Nephron progenitor cell (in vitro differentiated cells): ENCODE measurements at places on chromosomes 11 and 22.

DNA sequence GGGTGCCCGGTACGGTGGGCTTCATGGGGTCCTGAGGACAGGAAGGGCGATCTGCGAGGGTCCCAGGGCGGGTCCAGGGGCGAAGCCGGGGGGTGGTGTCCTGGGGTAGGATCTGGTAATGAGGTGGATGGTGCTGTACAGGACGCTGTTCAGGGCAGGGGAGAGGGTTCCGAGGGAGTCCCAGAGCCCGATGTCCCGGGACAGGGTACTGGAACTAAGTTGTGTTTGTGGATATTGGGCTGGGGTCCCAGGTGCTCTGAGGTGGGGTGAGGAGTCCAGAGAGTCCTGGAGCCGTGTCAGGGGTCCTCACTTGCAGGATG is 426 bp downstream of the LZTR1 start:
- DNase-seq = no peak

DNA sequence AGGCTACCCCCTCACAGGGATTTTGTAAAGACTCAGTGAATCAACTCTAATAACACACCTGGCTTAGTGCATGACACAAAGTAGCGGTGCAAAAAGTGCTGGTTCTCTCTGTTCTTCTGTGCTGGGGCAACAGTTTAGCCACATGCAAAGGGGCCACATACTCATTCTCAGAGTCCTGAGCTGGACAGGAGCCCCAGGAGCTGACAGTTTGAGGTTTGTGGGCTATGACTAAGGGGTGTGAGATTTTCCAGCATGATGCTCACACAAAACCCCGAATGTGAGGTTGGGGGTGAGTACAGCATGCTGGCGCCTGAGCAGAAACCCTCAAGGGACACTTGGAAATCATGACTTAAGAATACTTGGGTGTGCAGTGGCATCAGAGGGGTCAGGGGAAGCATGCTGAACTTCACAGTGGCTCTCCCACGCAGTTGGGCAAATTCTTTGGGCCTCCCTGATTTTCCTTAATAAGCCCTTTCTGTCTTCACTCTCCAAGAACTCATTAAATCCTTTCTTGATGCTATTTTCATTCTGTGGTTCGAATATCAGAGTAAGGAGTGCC is 31.0 kb downstream of the TMPRSS5 start:
- DNase-seq = no peak

DNA sequence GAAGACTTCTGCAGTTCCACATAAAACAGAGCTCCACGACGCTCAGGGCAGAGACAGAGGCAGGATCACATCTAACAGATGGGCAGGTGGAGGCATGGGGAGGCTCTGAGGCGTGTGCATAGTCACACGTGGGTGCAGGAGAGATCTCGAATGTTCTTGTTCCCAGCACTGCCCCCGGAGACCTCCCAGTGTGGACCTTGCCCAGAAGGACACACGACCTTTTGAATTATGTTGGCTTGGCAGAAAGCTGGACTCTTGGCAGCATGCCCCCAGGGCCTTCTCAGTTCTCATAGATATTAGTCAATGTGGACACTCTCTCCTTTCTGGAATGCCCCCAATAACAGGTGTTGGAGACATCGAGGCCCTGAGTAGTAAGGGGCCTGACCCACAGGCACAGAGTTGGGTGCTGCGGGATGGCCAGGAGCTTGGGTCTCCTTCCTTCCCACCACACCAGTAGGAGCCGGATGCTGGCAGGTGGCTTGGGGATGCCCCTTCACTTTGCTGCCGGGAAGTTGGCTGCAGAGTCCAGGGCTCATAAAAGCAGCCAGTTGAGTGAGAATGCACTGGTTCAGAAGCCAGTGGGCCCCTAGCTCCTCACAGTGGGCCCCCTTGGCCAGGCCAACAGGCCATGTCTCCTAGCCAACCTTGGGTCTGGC is 12.1 kb downstream of the MYEOV start:
- no peak for DNase-seq

GRCh38 chr11:10534316-10534715 is 6.7 kb downstream of the RNF141 start:
- DNase-seq = no peak

- DNase-seq = no peak
Measured at GRCh38 chr11:128917144-128917724, 25.4 kb downstream of the TP53AIP1 start.

- no peak for DNase-seq
Measured at GRCh38 chr11:64788321-64789215, 10.2 kb upstream of the SF1 start.

GRCh38 chr11:116580799-116581198 is 192.0 kb downstream of the BUD13 start:
- DNase-seq = peak; percentile 38

- no peak for DNase-seq
Measured at GRCh38 chr11:17898782-17899181, 114.1 kb downstream of the SERGEF start.

DNA sequence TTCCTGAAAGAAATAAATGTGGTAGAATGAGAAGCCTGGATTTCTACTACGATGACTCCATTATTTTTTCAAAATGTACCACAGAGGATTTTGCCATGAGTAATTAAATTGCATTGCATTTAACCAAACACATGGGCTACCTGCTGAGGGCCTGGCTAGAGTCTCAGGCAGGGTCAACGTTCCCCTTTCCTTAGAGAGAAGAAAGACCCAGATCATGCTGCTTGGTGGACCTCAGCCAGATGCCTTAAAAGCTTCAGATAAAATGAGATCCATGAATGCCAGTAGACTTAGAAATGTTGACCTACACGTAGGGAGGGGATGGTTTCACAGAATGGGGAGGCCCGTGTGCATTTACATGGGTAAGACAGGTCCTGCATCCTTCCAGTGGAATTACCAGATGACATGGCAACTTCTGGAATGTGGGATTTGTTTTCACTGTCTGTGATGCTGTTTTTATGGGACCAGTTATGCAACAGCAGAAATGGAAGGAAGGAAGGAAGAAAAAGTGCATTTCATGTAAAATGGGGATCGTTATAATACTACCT is 1069.4 kb downstream of the NTM start:
- DNase-seq = no peak

DNA sequence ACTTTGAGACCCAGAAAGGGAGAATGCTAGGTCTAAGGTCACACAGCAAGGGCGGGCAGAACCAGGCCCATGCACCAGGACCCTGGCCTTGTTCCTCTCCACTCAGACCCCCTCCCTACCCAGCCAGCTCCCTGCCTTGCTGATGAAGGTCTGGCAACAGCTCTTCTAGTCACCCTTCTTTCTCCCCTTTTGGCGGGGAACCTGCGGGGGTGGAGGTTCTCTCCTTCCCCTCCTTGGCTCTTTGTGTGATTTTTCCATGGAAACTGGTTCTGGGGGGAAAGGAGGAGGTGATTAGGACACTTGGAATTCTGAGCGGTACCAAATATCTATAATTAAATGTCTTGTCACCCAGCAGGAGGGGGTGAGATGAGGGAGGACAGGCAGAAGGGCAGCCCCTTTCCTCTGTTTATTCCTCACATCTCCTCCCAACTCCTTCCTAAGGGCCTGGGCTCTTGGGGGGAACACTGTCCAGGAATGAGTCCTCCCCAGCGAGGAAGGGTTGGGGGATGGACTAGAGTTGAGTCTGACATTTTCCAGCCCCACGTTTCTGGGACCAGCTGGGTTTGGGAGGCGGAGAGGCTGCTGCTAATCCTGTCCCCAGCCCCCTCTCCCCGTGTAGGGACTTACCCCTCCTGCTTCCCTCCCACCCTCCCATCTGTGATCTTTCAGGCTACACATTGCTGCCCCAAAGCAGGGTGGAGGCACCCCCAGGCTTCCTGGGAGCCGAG is 7.4 kb downstream of the ARHGEF17 start:
- DNase-seq = no peak

DNA sequence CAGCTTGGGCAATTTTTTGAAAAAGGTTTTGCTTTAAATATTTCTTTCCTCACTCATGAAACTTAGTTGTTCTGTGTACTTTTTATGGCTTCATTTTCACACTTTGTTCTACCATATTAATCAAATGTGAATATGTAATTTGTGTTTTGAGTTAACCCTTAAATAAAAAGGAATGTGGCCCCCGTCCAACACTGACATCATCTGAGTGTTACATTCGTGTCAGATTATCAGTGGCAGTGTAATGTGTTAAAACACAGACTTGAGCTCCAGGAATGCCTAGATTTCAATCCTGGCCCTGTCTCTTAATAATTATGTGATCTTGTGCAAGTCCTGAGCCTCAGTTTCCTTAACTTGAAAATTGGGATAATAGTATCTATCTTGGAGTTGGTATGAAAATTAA is 5.6 kb downstream of the RTN3 start:
- no peak for DNase-seq

GRCh38 chr22:25749420-25750169 is 7.6 kb downstream of the MYO18B start:
- DNase-seq = no peak

DNA sequence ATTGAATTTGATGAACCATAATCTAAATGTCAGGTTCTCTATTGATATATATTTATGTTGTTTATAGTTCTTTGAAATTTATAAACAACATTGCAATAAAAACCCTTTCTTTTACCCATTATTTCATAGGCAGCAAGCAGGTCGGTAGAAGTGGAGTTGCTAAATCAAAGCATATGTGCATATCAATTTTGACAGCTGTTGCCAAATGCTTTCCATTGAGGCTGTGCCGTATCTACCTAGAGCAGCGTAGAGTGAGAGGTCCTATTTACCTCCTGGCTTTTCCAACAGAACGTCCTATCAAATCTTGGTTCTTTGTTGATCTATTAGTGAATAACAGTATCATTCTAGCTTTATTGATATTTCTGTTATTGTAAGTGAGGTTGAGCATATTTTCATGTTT is 77.5 kb upstream of the SLC22A12 start:
- DNase-seq = no peak

DNA sequence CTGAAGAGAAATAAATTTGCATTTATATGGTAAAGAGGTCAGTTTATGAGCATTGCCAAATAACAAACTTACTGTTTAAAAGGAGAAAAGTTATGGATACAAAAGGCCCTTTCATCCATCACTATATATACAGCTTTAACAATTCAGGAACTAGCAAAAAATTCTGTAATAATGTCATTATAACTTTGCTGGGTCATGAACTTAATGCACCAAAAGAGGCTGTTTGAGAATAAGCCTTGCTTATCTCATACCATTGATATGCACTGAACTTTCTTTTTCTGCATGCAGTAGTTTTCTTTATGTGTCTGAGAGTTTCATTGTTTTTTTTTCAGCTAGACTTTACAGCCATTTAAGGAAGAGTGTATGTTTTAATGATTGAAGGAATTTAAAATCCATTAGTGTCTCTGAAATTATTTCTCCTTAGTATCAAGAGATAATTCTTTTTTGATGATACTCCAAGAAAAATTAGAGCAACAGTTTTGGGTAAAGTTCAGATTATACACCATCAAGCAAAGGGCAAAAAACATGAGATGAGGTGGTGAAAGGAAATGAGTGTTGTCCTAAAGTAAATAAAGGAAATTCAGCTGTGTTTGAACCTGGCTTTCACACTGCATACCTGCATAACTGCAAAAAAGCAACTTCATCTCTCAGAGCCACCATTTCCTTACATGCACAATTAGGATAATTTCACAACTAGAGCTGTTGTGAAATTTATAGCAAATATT is 188.2 kb upstream of the ANO3 start:
- no peak for DNase-seq

GRCh38 chr11:8339592-8340022 is 75.9 kb upstream of the LMO1 start:
- no peak for DNase-seq

DNA sequence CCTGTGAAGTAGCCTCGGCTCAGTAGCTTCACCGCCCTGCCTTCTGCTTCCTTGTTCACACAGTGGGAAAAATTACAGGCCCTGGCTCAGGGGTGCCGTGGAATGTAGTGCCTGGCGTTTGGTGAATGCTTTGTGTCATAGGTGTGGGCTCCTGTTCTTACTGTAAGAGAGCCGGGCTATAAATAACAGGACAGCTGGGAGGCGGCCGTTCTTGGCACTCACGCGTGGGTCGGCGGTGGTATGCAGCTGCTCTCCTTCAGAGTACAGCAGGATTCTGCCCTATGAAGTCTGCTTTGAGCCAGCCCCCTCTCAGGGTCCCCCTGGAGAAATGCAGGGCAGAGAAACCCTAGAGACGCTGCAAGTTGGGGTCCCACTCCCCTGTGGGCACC is 84.2 kb downstream of the CTTN start:
- no peak for DNase-seq

DNA sequence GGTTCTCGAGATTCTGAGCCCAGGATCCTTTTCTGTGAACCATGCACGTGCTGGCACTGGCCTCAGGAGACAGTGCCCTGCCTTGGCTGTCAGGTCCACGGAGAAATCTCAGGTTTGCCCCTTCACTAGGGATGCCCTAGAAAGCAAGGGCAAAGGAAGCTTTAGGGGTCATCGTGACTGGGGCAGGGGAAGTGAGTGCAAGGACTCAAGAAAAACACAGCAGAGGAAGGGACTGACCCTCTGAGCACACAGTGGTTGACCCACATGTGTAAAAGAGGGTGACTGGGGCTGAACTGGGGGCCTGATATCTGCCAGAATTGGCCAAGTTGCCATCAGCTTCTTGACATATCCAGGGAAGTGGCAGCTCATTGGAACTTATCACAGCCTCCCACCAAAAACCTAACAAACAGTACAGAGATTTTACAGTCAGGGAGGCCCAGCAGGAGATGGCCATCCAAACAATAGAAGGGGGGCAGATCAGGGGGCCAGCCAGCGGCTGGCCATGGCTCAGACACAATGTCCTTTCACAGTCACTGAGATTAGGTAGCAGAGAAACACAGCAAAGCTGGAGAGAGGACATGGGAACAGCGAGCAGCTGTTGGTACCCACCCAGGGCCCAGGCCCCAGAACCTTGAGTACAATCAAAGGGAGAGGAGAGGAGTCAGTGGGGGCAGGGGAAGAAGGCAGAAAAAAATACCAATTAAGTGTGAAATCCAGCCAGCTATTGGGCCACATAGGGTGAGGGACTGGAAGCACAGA is 4.4 kb downstream of the TMEM121B start:
- no peak for DNase-seq

- no peak for DNase-seq
Measured at GRCh38 chr22:46038516-46039430, 61.8 kb upstream of the WNT7B start.

DNA sequence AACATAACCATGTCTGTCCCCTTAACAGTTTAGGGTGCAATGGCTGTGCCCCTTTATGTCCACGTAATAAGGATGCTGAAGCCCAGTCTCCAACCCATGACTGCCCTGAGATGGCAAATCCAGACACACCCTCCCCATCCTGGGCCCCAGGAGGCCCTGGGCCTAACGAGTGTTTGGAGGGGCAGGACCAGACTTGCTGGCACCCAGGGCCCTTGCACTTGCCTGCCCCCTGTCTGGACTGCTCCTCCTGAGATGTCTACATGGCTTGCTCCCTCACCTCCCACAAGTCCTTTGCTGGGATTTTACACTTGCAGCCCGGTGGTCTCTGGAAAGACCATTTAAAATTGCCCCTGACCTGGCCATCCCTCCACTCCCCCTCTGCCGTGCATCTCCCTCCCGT is 132.2 kb upstream of the NECTIN1 start:
- DNase-seq = no peak

DNA sequence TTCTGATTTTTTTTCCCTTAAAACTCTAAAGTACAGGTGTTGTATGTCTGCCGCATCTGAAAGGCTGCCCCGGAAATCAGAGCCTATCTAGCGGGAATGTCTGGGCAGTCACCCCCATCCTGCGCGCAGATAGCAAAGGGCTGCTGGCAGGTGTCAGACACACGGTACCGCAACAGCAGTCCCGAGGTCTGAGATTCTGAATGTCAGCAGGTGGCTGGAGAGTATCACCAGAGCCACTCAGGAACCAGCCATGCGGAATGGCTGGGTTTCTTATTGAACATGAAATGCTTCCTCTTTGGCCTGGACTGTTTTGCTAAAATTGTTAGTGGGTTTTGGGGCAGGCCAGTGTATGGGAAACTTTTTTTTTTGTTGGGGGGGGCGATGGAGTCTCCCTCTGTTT is 53.3 kb downstream of the CERK start:
- no peak for DNase-seq
